GM06990 (cell line): ENCODE measurements at places on chromosomes 3 and 15.
A peak's percentile ranks its signal among the peaks of the same experiment; 100 is the strongest.

- no peak for DNase-seq
These were observed 192.7 kb upstream of the KCNMB2 start for GRCh38 chr3:178343433-178344038.

GRCh38 chr3:70067860-70068521, 68.5 kb downstream of the SAMMSON start:
- DNase-seq: no peak

GRCh38 chr3:129555616-129556357, 12.8 kb downstream of the H1-8 start:
- no peak for DNase-seq

GRCh38 chr15:58541410-58542087, 109.8 kb downstream of the LIPC start:
- no peak for DNase-seq

DNA sequence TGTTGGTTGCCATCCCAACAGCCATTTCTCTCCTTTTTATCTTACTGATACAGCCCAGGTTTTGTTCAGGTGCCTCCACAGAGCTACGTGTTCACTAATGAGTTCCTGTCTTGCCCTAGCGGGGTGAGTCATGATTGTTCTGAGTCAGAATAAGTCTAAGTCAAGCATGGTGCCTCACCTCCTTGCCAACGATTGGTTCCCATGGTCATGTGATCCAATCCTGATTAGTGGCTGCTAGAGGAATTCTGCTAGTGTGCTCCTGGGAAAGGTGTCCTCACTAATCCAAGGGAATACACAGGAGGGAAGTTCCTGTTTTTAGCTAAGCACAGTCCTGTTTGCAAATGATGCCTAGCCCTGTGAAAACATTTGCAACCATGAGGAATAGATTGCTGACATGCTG, 99.8 kb downstream of the NSUN3 start:
- no peak for DNase-seq

DNA sequence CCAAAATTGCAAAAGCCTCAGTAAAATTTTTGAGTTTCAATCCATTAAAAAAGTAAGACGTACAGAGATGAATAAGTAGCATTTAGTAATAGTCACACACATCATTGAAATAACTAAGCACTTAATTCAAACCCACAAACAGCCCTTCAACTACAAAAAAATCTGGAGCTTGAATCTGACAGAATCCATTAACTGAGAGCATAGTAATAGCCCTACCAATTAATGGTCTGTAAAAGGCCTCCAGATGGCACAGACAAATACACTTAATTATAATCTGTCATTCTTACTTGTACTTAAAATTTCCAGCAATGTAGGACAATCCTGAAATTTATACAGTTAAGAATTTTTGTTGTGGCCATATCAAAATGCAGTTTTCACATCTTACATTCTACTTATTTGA, 246.9 kb downstream of the VGLL3 start:
- DNase-seq: no peak

DNA sequence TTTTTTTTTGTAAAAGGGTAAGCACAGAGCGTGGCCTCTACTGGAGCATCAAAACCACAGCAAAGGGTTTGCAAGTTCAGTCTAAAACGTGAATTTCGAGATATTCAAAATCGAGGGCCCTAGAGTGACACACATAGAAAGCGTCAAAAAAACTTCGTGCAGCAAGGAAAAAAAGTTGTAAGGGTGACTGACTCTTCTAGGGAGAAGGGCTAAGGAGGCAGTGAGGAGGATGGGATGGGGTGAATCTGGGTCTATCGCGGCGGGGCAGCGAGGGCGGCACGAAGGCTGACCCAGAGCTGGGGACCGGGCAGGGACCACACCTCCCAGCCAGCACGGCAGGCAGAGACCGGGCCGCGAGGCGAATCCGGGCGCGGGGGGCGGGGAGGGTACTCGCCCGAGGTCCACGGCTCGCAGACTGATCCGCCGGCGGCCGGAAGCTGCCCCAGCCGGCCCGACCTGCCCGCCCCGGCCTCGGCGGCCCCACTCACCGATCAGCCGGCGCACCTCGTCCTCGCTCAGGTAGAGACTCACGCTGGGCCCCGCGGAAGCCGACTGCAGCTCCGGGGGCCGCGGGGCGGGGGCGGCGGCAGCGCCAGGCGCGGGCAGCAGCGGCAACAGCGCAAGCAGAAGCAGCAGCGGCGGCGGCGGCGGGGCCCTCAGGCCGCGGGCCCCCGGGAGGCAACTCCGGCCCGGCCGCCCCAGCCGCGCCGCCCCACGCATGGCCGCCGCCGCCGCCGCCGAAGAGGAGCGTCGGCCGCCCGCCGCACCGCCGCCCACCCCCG, 533 bp downstream of the RYK start:
- DNase-seq: peak; percentile 75
